Fibroblast of the aortic adventitia (primary cell): ENCODE measurements at places on chromosomes 11 and 22.

- no peak for DNase-seq
Measured at GRCh38 chr22:37329238-37330140, 47.2 kb downstream of the CYTH4 start.

DNA sequence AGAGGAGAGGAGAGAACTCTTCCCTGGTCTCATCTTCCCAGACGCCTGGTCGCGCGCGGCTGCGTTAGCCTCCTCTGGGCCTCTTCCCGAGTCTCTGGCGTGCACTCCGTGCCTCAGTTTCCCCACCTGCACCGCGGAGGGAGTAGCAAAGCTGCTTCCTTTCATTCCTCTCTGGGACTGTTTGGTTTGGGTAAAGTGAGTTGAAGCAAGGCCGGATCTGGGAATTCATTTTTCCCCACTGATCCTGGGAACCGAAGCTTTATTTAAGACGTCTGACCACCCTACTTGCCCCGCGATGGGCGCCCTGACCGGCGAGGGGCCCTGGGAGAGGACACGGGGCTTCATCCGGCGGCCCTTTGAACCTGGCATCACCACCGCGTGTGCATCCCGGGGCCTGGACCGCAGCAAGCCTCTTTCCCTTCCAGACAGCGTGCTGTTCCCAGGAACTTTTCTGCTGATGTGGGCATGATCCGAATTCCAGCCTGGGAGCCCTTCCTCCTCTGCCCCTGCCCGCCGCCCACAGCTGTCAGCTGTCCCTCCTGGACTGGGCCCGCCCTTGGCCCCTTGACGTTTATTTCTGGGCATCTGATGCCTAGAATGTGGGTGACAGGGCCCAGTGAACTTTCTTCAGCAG lies 758 bp downstream of the LDLRAD3 start:
- DNase-seq, result peak; percentile 17

GRCh38 chr11:68505596-68505995 lies 45.0 kb downstream of the PPP6R3 start:
- peak; percentile 41 for DNase-seq

DNA sequence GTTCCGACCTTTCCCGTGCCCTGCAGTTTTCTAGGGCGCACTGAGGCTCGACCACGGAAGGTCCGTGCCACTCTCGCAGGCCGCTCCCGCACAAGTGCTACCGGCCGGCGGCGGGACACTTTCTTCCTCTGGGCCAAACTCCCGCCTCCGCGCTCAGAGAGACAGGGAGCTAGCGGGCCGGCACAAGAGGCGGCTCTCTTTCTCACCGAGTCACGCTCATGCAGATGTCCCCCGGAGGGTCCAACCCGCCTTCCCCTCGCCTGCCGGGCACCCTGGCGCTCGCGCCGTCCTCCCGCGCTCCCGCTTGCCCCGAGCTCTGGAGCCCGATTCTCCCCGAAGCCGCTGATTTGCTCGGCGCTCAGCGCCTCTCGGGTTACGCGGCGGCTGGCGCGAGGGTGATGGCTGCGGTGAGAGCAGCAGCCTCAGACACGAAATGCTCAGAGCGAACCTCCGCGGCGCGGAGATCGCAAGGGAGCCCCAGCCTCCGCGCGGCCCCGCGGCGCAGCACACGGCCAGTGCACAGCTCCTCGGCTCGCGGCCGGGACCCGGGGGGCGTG lies 1.0 kb downstream of the LMO1 start:
- peak; percentile 45 for DNase-seq

GRCh38 chr11:16611926-16612565 lies 126.4 kb upstream of the C11orf58 start:
- no peak for DNase-seq

DNA sequence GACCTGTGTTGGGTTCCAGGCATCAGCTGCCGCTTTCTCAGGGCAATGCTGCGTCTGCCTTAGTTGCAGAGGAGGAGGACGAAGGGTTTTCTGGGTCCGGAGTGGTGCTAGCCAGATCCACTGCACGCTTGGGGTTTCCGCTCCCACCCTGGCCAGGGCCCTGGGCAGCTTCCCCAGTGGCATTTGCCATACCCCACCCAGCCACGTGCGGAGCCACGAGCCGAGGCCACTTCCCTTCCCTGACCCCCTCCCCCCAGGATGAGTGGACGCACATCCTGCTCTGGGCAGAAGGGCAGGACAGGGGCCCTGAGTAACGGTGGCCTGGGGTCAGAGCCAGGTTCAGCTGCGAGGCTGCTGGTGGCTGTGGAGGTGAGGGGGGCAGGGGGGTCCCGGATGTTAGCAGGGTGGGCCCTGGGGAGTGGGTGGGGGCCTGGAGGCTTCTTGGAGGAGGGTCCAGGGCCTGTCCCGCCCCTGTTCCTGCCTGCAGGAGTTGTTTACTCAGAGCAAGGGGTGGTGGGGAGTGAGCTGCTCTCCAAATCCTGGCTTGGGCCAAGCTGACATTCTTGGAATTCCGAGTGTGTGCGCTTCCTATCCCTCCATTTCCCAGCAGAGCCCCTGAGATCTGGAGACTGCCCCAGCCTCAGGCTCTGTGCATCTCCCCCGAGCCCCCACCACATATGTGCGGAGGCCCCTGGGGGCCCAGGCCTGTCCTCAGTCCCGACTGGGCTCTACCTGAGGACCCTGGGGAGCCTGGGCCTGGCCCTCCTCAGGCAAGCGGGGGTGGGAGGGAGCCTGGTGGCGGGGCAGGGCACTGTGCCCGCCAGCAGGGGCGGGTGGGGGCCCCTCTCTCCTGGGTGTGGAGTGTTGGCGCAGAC lies 1.4 kb downstream of the TSPAN4 start:
- peak; percentile 99 for DNase-seq

- DNase-seq, result no peak
Measured at GRCh38 chr11:128832121-128832497, 35.0 kb downstream of the KCNJ1 start.

GRCh38 chr11:92623055-92623454 lies 346.4 kb upstream of the MTNR1B start:
- DNase-seq, result no peak

- DNase-seq, result peak; percentile 66
Measured at GRCh38 chr11:83042964-83043711, 28.6 kb downstream of the RAB30 start.

- DNase-seq, result no peak
Measured at GRCh38 chr22:31958625-31959239, 14.4 kb downstream of the YWHAH start.

- DNase-seq, result peak; percentile 64
Measured at GRCh38 chr11:27716835-27717234, 16.6 kb upstream of the BDNF start.

GRCh38 chr11:7427733-7428132 lies 57.6 kb upstream of the OLFML1 start:
- no peak for DNase-seq

DNA sequence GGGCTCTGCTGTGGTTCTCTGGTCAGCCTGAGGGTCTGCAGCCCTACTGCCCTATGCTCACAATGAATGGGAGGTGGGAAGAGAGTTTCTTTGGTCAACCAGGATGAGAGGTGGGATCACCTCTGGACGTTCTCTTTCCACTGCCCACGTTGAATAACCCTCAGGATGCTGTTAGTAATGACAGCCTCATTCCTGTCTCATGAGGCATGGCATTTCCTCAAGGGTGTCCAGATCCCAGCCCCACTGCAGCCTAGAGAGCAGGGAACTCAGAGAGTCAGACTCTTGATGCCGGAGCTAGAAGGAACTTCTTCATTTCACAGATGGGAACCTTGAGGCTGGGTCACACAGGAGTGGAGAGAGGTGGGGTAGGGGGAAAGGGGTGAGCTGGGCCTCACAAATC lies 196.0 kb downstream of the CEP164 start:
- peak; percentile 20 for DNase-seq

DNA sequence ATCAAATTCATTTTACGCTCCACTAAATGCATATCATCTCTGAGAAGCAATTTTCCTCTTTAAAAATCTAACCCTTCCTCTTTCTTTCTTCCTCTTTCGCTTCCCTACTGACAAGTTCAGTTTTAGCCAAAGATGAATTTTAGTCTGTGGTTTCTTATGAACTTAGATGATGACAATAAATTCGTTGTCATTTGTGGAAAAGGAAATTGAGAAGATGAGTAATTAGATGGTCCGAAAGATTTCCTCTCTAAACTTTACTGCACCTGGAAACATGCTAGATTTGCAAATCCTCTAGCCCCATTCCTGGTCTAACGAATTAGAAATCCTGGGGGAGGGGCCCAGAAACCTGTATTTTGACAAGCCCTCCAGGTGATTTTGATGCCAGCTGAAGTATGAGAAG lies 855.4 kb upstream of the CHORDC1 start:
- no peak for DNase-seq

GRCh38 chr22:39297490-39298240 lies 21.8 kb downstream of the RPL3 start:
- DNase-seq, result no peak

- DNase-seq, result no peak
Measured at GRCh38 chr11:48261600-48261999, 2.1 kb upstream of the OR4X1 start.

- DNase-seq, result no peak
Measured at GRCh38 chr22:49189871-49190270, 637.8 kb downstream of the BRD1 start.

DNA sequence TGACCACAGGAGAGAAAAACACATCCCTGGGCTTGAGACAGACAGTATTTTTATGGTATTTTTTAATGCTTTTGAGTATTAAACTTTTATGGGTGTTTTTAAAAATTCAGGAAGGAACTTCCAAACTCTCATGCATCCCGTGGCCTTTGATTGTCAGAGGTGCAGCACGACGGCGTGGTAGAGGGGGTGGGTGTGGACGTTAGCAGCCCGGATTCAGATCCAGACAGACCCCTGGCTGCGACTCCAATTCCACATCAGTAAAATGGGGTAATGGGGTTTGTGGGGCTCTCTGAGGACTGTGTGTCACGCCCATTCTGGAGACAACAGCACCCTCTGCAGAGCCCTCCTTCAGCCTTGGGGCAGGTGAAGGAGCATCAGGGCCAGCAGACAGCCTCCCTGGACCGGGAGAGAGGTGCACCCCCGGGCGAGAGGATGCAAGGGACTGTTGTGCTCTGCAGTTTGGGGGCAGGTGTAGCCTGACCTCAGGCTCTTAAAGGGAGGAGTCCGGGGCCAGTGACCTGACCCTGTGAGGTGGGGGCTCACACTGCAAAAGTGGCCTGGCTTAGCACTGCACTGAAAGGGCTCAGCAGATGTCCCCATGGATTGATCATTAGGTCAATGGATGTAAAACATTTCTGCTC lies 1024.3 kb downstream of the TBC1D22A start:
- no peak for DNase-seq

- no peak for DNase-seq
Measured at GRCh38 chr22:49963647-49964026, 3.1 kb downstream of the PIM3 start.

- DNase-seq, result peak; percentile 41
Measured at GRCh38 chr11:65445604-65446445, 23.2 kb downstream of the NEAT1 start.

GRCh38 chr22:49576241-49577141 lies 251.2 kb downstream of the BRD1 start:
- no peak for DNase-seq

DNA sequence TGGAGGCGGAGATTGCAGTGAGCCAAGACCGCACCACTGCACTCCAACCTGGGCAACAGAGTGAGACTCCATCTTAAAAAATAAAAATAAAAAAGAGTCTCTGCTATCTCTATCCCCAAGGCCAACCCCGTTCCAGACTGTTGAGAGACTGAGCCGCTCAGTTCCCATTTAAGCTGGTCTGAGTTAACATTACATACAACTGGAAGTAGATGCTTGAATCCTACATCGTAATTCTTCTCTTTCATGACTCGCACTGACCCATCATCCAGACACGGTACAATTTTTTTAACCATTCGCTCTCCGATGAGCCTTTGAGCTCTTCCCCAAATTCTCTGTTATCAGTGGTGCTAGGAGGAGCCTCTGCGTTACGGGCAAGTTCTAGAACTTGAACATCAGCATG lies 4.9 kb upstream of the CYTH4 start:
- DNase-seq, result no peak

DNA sequence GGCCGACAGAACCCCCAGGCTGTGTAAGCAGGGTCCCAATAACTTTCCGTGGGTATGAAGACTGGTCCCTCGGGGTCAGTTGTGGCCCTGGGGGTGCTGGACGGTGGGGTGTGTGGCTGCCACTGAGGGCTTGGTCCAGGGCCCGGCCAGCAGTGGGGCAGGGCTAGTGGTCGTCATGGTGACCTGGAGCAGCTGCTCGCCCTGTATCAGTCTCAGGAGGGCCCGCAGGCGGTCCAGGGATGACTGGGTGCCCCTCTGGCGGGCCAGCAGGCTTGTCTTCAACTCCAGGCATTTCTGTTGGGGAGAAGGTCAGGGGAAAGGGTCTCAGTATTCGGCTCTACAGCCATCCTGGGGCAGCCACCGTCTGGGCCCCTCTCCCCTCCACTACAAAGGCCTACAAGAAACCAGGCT lies 126.8 kb downstream of the PHF21B start:
- no peak for DNase-seq

GRCh38 chr22:30472994-30473720 lies 1.3 kb upstream of the SEC14L3 start:
- DNase-seq, result no peak
